Stimulated activated CD4-positive, alpha-beta T cell treated with anti-CD3 and anti-CD28 coated beads, TNF-alpha, amount 100 ng/mL, for 4 hours (primary cell): ENCODE measurements at places on chromosomes 2 and 18.
A peak's percentile ranks its signal among the peaks of the same experiment; 100 is the strongest.

DNA sequence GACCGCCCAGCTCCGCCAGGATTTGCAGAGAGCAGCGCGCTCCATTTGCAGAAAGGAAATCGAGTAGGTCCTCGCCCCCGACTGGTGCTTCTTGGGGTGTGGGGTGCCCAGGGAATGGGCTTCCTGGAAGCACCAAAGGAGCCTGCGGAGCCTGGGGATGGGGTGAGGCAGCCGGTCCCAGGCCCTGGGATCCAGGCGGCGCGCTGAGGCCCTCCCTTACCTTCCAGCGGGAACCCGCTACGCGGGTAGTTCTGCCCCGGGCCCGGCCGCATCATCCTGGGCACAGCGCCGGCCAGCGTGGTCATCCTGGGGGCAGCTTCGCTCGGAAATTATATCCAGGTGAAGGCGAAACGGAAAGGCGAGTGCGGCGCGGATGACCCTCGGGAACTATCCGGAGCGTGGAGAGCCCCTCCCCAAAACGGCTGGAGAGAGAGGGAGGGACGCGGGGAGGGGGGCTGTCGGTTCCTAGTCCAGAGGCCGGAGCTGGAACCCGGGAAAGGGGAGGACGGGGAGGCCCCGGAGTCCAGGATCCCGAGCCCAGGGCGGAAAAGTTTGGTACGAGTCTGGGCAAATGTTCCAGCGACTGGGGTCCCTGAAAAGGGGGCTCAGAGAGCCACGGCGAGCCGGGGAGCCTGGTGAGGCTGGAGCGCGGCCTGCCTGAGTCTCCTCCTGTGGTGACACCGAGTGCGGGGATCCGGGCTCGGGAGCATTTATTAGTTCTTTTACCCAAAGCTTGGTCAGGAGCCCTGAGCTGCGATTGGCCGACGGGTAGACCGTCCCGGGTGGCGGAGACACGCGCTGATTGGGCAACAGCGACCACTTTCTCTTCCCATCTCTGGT is at the start of gene PAX3:
Gene PAX3, minus strand, starts transcription at position 688 of the 840 bp plus-strand sequence. Its CDS starts 383 bp downstream, at position 305.
- no peak for DNase-seq

GRCh38 chr2:206442474-206442832 is 879 bp upstream of the ADAM23 start:
- DNase-seq, result no peak

GRCh38 chr2:15218423-15219086 is 342.6 kb downstream of the NBAS start:
- no peak for DNase-seq

DNA sequence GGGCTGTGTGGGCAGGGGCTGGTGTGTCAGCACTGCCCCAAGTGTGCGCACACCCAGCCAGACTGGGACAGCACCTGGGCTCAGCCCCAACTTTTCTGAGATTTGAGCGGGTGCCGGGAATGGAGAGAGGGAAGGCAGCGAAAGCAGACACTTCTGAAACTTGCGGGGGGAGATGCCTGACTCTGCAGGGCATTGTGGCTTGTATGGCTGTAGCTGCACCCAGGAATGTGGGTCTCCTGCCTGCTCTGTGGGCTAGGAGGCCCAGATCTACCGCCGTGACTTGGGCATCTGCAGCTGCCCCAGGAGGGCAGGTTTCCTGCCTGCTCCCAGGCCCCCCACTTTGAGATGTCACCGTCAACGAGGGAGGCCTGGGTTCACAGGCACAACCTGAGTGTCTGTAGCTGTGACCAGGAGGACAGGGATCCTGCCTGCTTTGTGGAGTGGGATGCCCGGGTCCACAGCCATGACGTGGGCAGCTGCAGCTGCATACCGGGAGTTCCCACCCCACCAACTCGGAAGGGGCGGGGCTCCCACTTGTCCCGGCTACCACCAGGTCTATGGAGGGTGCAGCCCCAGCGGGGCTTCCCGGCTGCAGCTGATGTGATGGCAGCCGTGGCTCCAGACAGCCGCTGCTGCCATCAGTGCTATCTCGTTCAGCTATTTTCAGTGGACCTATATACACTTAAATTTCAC is 95.3 kb downstream of the DOK6 start:
- DNase-seq, result no peak

DNA sequence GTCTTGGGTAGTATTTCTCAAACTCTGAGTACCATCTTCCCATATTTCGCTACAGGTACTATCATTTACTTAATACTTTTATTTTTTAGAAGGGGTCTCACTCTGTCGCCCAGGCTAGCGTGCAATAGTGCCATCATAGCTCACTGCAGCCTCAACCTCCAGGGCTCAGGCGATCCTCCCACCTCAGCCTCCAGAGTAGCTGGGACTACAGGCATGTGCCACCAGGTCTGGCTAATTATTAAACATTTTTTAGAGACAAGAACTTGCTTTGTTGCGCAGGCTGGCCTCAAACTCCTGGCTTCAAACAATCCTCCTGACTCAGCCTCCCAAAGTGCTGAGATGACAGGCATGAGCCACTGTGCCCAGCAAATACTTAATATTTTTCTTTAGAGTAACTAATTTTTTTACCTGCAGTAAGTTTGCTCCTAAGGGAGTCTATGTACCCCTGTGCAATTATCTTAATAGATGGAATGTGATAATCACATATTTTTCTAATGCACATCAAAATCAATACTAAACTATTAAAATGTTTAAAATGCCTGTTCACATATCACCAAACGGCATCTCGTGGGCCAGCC is 100.6 kb upstream of the ST3GAL5 start:
- DNase-seq, result no peak

DNA sequence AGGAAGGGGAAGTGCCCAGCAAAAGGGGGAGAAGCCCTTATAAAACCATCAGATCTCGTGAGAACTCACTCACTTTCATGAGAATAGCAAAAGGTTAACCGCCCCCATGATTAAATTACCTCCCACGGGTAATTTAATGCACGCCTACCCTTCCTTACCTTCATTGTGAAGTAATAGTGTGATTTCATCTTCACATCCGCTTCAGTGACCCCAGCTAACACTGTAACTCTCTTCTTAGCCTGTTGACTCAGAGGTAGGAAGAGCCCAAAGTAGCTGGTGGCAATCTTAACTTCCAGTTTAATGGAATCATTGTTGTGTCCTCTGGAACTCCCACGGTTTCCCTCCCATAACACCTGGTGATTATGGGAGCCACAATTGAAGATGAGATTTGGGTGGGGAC is 120.5 kb downstream of the GULP1 start:
- no peak for DNase-seq

DNA sequence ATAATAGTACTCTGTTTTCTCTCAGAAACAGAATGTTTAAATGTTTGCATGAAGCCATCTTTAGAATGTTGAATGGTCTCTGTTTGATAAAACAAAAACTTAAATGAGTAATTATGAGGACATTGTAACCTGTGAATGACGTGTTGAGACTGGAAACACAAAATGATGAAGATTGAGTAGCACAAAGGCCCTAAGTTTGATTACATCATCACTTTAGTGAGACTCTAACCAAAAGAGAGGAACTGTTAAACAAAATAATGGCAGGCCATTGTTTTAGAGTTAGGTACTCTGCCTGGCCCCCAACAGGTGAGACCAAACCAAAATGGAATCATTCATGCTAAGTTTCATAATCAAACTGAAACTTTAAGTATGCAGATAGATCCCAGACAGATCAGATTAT is 1561.7 kb upstream of the SLC39A10 start:
- no peak for DNase-seq

- DNase-seq, result no peak
Measured at GRCh38 chr18:46772357-46772756, 15.5 kb upstream of the ST8SIA5 start.

- DNase-seq, result no peak
Measured at GRCh38 chr2:130387071-130387400, 31.2 kb downstream of the PTPN18 start.

- DNase-seq, result no peak
Measured at GRCh38 chr2:1791006-1791605, 46.8 kb upstream of the PXDN start.

- DNase-seq, result no peak
Measured at GRCh38 chr2:180625006-180625844, 355.2 kb upstream of the UBE2E3 start.

DNA sequence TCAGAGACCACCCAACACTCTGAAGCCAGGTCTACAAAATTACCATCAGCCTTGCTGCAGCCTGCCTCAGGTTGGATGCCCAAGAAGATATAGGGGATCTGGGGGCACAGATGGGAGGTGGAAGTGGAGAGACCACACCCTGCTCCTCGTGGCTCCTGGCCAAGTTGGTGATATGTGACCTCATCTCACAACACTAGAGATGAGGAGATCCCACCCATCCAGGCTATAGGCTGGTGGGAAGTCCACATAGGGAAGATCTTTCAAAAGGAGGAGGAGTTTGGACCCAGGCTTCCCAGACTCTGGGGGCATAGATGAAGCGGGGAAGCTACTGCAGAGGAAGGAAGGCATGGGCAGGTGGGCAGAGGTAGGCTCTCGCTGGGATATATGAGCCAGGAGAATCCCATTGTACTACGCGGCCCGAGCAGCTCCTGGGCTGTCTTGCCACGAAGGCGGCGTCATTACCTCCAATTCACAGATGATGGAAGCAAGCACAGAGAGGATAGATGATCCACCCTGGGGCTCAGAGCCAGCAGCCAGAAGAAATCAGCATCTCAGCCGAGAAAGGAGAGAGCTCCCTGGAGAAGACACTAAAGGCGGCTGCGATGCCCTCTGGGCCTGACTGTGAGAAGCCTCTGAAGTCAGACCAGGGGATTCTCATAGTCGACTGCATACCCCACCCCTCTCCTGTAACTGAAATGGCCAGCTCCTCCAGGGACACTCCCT is 96.0 kb downstream of the RHOB start:
- DNase-seq, result no peak

GRCh38 chr2:168304024-168304681 is 56.8 kb upstream of the STK39 start:
- DNase-seq, result no peak

- no peak for DNase-seq
Measured at GRCh38 chr2:23618794-23619530, 234.0 kb downstream of the KLHL29 start.

- peak; percentile 4 for DNase-seq
Measured at GRCh38 chr18:36828157-36828629, 609 bp downstream of the TPGS2 start.

- DNase-seq, result no peak
Measured at GRCh38 chr2:203532957-203533658, 2.0 kb downstream of the RAPH1 start.

GRCh38 chr2:45567974-45568789 is 42.9 kb downstream of the SRBD1 start:
- no peak for DNase-seq

DNA sequence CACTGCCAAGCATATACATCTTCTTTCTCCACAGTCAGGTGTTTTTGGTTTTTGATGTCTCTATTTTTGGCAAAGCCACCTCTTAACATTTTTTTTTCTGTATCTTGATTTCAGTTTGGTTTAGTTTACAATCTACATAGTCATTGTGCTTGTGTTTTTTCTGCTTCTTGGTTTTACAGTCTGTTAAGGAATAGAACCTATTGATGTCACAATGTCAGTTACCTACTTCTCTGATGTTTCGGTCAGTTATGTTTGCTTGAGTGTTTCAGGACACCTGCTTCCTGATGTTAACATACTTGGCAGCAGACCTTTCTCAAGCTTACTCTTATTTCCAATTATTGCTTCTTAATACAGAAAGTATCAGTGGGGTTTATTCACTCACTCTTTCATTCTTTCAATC is 253.3 kb downstream of the SPAG16 start:
- DNase-seq, result no peak

GRCh38 chr18:31598021-31598805 is 6.5 kb downstream of the TTR start:
- DNase-seq, result no peak

- no peak for DNase-seq
Measured at GRCh38 chr18:5618047-5618688, 74.4 kb upstream of the EPB41L3 start.

DNA sequence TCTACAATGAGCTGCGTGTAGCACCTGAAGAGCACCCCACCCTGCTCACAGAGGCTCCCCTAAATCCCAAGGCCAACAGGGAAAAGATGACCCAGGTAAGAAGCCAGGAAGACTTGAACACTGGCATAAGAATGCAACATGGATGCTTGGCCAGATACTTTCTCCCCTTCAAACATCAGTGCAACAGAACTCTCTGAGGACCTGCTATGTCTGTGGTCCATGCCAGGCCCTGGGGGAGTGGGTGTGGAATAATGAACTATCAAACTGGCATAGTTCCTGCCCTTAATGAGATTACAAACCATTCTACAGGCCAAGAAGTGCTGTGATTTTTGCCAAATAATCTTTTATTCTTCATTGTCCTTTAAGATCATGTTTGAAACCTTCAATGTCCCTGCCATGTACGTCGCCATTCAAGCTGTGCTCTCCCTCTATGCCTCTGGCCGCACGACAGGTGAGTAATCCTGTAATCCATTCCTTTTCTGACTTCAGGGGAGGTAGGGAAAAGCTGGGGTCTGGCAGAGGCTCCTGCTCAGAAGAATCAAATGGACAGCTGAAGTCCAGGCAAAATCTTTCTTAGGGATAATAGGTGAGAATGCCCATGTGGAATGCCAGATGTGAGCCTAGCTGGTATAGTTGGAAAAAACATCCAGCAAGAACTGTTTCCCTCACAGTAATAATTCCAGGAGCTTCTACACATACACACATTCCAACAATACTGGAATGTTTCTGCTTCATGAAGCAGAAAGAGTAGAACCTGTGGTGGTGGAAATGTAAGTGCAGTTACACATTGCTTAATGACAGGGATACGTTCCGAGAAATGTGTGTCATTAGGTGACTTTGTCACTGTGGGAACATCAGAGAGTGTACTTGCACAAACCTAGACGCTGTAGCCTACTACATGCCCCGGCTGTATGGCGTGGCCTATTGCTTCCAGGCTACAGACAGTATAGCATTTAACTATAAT is 16.2 kb downstream of the ACTG2 start:
- DNase-seq, result no peak

GRCh38 chr2:200757399-200757798 is 54.3 kb upstream of the BZW1 start:
- no peak for DNase-seq

GRCh38 chr2:238168196-238169047 is 9.7 kb downstream of the ERFE start:
- no peak for DNase-seq

DNA sequence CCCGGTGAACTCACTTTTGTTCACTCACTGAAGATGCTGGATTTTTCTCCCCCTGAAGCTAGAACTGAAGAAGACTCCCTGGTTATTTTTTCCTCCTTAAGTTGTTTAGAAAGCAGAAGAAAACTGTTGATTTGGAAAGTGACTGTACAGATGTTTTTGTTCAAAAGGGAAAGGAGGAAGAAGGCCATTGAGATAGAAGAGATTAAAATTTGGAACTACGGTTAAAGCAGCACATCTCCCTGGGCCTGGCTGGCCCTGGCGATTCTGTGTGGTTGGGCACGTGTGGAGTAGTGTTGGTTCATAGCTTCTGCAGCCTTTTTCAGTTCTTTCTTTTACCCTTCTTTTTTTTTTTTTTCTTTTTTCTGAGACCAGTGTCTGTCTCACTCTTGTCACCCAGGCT is 109.2 kb downstream of the MAP4K4 start:
- no peak for DNase-seq

GRCh38 chr2:128249555-128249954 is 69.1 kb downstream of the HS6ST1 start:
- DNase-seq, result no peak
